ENCODE measurements at places on chromosomes 1 and 21.

- no peak for DNase-seq
These were observed 38.7 kb downstream of the GNPAT start for GRCh38 chr1:231279683-231280082.

DNA sequence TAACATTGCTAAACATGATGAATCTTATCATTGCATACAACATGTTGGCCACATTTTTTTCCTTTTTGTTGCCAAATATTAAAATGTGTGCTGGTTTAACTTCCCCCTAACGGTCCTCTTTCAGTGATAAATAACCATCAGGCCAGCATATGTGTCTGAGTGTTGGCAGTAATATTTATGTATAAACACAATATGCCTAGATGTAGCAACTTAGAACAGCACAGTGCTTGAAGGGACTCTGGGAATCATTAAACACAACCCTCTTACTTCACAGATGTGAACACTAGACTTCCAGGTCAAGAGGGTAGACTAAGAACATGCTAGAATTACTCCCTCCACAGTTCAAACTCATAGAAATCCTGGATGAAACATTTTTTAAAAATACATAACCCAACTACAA, 581.8 kb downstream of the PLPP3 start:
- DNase-seq, result no peak

DNA sequence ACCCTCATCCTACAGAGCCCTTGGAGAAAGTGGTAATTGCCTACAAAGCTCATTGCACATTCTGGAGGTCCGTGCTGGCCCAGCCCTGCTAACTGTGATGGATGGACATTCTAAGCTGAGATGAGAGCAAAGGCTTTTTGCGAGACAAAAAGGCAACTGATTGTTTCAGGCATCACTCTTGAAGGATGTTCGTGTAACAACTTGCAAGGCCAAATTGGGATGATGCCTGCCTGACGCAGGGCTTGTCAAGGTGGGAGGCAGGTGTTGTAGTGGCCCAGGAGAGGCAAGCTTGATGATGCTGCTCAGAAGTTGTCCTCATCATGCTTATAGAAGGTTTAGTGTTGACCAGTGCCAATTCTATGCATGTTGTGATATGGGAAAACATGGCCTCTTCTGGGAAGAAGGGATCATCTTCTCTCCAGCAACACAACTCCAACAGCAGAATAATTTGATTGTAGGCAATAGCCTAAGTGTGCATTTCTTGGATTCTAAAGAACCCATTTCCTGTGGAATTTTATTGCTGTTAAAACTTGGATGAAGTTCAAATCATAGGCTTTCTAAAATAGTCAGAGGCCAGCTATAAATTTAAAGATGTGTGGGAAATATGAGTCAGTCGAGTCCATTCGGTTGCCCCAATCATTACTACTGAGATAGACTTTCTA, 102.5 kb upstream of the COA6 start:
- no peak for DNase-seq

DNA sequence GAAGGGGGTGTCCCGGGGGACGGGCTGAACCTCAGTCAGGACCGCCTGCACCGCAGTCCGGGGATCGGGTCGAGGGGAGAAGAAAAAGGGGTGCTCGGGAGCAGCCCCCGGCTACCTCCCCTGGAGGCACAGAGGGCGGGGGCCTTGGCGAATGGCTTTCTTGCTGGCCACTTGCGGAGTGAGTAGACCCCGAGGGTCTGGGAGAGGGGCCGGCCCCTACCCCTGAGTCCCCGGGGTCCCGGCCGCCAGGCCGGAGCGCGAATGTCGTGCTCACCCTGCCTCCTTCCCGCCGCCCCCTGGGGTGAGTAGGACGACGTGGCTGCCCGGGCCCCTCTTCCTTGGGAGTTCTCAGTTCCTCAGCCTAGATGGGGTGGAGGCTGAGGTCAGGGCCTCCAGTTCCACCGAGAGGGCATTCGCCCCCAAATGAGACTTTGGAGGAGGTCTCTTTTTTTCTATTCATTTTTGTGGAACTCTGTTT, 113.0 kb downstream of the OSBPL9 start:
- DNase-seq, result no peak

GRCh38 chr1:226619031-226619430, 70.5 kb downstream of the STUM start:
- no peak for DNase-seq

GRCh38 chr1:192475970-192476369, 99.6 kb upstream of the RGS1 start:
- no peak for DNase-seq

GRCh38 chr1:109204484-109204883, 9.2 kb upstream of the SARS1 start:
- DNase-seq, result no peak

DNA sequence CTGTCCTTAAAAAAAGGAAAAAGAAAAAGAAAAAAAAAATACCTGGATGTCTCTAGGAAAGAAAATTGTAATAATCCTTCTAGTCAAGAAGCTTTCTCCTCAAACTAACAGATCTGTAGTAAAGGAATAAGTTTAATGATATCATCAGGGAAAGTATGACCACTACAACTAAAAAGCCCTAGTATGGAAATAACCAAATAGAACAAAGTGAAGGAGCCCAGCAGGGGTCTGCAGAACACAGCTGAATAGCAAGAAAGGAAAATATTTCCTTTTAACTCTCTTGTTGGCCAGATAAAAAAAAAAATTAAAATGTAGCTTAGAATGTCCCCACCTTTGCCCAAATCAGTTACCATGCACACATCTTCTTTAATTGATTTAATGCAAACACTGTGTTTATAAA, 43.2 kb downstream of the PRRX1 start:
- no peak for DNase-seq

GRCh38 chr1:160406131-160406968, 6.0 kb downstream of the VANGL2 start:
- DNase-seq, result no peak

GRCh38 chr1:61623852-61624251, 101.1 kb downstream of the TM2D1 start:
- no peak for DNase-seq

DNA sequence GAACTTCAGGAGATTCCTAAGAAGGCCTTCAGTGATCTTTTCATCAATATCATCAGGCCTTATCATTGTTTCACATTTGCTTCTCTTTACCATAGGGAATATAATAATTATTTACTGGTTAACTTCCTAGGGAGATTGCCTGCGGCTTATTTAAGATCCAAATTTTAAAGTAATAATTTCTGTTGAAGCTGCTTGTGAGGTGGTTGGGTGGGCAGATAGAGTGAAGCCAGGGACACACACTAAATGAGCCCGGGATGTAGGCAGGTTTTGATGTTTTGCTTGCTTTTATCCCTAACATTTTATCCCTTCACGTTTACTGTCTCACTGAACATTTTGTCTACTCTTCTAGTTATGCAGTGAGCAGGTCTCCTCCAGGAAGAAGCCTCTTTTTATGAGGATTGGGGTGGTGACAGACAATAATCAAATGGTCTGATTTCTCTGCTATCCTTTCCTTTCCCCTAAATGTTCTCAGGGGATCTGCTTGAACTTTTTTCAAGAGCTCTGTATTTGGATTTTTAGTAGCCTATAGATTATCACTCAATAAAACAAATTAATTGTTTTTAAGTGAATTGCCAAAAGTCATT, 164.7 kb downstream of the RUNX1 start:
- no peak for DNase-seq

GRCh38 chr1:163703794-163704193, 382.0 kb downstream of the NUF2 start:
- DNase-seq, result no peak

- DNase-seq, result no peak
These were observed 17.5 kb upstream of the YRDC start for GRCh38 chr1:37825506-37825905.

GRCh38 chr1:220791956-220792355, 5.2 kb downstream of the MTARC1 start:
- DNase-seq, result no peak

GRCh38 chr1:4749406-4749805, 95.0 kb downstream of the AJAP1 start:
- DNase-seq, result no peak

DNA sequence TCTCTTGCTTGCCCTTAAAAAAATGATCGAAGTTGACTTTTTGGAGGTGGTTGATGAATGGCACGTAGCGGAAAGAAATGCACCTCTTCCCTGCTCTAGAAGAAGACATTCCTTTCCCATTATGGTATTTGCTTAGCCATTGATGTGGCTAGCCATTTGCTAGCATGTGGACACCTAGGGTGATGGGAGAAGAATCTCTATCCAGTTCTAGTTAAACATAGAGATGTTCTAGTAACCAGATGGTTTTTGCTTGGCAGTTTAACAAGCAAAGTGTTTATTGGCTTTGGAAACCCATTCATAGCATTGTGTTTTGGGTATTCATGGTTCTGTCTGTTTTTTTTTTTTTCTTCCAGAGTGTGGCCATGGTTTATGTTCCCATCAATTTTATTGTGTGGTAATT, 78.9 kb downstream of the KCNJ6 start:
- no peak for DNase-seq

DNA sequence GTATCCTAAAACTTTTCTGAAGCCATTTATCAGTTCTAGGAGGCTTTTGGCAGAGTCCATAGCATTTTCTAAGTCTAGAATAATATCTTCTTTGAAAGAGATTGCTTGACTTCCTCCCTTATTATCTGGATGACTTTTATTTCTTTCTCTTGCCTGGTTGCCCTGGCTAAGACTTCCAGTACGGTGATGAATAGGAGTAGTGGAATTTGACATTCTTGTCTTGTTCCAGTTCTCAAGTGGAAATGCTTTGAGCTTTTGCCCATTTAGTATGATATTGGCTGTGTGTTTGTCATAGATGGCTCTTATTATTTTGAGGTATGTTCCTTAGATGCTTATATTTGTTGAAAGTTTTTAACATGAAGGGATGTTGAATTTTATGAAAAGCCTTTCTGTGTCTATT, 1647.9 kb downstream of the PLA2G4A start:
- DNase-seq, result no peak

- DNase-seq, result no peak
These were observed 13.1 kb downstream of the ZNF326 start for GRCh38 chr1:90007979-90008404.

DNA sequence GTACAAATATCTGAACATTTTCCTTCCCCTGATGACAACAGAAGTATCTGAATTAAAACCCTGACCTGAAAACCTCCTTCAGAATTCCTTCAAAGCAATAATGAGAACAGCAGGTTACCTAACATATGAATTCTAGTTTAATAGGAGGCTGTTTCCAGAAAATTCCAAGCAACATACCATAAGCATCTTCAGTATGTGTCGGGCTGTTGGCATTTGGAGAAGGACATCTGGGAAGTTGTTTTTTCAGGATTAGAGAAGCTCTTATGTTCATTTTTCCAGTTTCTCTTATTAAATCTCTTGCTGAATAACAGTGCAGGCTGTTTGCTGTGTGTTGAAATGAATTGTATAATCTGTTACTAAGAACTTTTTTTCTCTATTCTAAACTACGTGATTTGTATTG, 101.5 kb downstream of the PLA2G4A start:
- DNase-seq, result no peak

- DNase-seq, result no peak
These were observed 6.9 kb downstream of the SERTAD4 start for GRCh38 chr1:210239349-210240111.

DNA sequence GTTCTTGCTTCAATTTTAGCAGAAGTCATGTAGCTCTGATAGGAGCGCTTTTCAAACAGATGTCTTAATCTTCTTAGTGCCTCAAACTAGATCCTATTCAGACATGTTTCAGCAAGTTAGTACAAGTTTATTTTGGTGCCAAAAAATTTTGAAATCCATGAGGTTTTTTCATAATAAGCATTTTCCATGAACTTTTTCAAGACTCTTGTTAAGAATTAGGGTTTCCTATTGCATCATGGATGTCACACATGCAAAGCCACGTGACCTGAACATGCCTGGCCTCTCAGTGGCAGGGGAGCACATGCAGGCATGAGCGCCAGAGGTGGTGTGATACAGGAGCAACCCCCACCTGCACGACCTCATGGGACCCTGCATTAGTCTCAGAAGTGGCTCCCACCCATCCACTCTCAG, 67.6 kb downstream of the POFUT2 start:
- DNase-seq, result no peak

- DNase-seq, result no peak
These were observed 65.5 kb downstream of the DMRTB1 start for GRCh38 chr1:53524428-53525375.

DNA sequence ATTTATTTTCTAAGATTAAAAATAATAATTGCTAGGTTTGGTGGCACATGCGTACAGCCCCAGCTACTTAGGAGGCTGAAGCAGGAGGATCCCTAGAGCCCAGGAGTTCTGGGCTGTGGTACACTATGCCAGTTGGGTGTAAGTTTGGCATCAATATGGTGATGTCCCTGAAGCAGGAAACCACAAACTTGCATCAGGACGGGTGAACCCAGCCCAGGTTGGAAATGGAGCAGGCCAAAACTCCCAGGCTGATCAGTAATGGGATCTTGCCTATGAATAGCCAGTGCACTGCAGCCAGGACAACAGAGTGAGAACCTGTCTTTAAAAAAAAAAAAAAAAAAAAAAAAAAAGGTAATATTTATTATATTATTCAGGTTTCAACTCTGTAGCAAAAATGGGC, 92.4 kb upstream of the PGD start:
- no peak for DNase-seq

GRCh38 chr1:240771450-240771849, 159.5 kb upstream of the GREM2 start:
- no peak for DNase-seq

DNA sequence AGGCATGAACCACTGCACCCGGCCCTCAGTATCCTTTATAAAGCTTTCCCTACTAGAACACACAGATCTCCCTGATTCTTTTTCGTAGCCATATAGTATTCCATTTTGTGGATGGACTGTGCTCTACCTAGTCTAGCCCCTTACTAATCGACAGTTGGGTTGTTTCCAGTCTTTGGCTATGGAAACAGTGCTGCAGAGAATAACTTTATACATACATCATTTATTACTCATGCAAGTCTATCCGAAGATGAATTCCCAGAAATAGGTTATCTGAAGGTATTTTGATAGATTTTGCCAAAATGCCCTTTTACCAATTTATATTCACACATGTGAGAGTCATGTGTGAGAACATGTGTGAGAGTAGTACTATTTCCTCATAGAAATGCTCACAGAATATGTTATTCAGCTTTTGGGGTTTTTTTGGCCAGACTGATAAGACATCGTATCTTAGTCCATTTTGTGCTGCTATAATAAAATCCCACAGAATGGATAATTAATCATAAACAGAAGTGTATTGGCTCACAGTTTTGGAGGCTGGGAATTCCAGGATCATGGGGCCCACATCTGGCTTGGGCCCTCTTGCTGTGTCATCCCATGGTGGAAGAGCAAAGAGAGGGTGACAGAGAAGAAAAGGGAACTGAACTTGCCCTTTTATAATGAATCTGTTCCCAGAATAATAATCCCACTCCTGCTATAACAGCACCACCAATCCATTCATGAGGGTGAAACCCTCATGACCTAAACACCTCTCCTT, 17.3 kb upstream of the FGR start:
- no peak for DNase-seq

All from activated CD4-positive, alpha-beta memory T cell treated with anti-CD3 and anti-CD28 coated beads, Interleukin-2, amount 10 ng/mL, durations not matched to agents 7 days and 5 days (primary cell).